ENCODE measurements at places on chromosomes 1 and 21.

- no peak for DNase-seq
Observed at GRCh38 chr1:92096317-92096716, 16.2 kb downstream of the BTBD8 start.

- no peak for DNase-seq
Observed at GRCh38 chr1:80673935-80674597, 1126.7 kb upstream of the ADGRL2 start.

- no peak for DNase-seq
Observed at GRCh38 chr1:96863449-96863848, 141.9 kb downstream of the PTBP2 start.

GRCh38 chr21:15775981-15776380 lies 46.2 kb downstream of the USP25 start:
- no peak for DNase-seq

GRCh38 chr1:87103074-87103473 lies 188.6 kb downstream of the HS2ST1 start:
- DNase-seq, result no peak

GRCh38 chr1:241105147-241105546 lies 251.9 kb downstream of the RGS7 start:
- no peak for DNase-seq

DNA sequence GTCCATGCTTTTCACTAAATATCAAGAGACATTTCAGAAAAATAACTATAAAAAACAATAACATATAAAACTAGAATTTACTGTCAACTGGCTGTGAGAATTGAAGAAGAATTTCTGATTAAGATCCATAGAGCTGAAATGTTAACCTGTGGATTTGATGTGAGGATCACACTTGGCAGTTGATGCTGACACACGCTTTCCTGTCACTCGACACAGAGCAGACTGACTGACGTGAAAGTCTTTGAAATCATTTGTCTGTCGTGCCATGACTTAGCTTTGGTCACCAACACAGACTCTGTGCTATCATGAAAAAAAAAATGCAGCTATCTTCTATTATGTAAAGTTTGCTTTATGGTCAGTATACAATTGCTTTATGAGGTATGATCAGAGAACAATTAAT lies 706.0 kb upstream of the ZP4 start:
- DNase-seq, result no peak

DNA sequence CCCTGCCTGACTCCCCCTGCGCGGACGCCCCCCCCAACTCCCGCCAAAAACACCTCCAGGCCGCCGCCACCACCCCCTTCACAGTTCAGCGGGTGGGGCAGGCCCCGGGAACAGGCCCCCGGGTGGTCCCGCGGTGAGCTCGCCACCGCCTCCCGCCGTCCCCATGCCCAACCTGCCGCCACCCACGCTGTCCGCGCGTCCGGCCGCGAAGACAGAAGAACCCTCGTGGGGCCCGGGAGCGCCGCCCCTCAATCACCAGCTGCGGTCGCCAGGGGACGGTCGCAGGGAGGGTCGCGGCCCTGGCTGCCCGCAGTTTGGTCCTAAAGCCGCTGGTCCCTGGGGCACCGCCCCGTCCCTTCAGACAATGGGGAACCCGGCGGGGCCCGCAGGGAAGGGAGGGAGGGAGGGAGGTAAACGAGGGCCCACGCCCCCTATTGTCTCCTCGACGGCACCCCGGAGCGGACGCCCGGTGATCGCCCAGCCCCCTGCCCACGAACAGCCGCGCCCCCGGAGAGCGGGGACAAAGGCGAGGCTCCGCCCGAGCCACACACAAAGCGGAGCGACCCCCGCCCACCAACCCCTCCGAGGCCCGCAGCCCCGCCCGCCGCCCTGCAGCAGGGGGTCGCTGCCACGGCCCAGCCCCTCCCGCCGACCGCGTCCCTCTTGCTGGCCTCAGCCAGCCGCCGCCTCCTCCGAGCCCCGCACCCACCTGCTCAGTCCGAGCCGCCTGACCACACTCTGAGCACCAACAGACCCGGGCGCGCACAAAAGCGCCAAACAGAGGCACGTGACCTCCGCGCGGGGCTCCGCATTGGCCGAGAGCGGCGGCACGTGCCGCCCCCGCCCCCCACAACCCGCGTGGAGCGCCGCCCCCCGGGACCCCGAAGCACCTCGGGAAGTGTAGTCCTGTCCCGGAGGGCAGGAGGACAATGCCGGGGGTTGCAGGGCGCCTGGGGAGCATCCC lies at the start of gene STMN1:
STMN1 (minus strand) TSS at position 740 of the 964 bp plus-strand sequence. CDS start 1,743 bp downstream, outside the sequence.
- peak; percentile 81 for DNase-seq

DNA sequence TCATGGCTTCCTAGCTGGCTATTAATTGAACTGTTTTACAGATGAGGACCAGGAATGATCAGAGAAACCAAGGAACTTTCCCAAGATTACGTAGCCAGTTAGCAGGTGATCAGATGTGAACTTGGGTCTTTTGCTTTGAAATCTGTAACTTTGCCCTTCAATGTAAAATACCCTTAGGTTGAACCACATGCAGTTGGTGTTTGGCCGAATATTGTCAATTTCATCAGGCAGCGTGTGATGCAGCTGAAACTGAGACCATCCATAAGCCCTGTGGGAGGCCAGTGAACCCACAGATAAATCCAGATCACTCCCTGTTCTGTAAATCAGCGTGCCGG lies 150.8 kb downstream of the ETS2 start:
- DNase-seq, result no peak

- DNase-seq, result no peak
Observed at GRCh38 chr21:28856588-28857250, 136.0 kb downstream of the LTN1 start.

DNA sequence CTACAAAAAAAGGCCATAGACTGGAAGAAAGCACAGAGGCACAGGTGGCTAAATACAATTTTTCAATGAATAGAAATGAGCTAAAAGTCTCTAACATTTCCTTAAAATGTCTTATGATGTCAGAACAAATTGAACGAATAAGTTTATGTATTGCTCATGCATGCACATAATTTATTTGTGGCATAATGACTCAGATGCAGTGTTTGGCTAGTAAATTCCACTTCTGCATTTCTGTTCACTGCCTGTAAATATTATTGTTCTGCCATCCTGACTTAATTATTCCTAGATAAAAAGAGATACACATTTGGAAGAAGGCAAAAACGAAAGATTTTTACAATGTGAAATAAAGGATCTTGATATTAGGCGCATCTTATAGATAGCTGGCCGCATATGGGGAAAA lies 26.6 kb upstream of the EXO1 start:
- DNase-seq, result no peak

GRCh38 chr21:35529171-35529863 lies 480.2 kb upstream of the RUNX1 start:
- peak; percentile 22 for DNase-seq

- DNase-seq, result no peak
Observed at GRCh38 chr1:212622906-212623305, 14.3 kb downstream of the ATF3 start.

GRCh38 chr1:6948861-6949260 lies 163.6 kb downstream of the CAMTA1 start:
- no peak for DNase-seq

DNA sequence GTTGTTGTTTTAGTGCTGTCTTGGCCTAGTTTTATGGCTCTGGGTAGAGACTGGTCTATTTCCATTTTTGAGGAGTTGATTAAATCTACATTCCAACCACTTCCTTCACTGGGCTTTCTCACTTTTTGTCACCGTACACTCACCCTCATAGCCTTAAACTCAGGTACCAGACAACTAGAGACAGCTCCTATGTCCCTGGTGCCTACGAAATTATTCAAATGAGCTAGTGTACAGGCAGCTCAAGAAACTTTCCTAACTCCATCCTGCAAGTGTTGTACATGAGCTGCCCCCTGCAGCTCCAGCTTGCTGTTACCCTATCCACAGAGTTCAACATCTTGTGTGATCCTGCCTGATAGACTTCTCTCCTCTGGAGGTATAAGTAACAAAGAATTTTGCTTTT lies 704.8 kb upstream of the RGS18 start:
- DNase-seq, result no peak

DNA sequence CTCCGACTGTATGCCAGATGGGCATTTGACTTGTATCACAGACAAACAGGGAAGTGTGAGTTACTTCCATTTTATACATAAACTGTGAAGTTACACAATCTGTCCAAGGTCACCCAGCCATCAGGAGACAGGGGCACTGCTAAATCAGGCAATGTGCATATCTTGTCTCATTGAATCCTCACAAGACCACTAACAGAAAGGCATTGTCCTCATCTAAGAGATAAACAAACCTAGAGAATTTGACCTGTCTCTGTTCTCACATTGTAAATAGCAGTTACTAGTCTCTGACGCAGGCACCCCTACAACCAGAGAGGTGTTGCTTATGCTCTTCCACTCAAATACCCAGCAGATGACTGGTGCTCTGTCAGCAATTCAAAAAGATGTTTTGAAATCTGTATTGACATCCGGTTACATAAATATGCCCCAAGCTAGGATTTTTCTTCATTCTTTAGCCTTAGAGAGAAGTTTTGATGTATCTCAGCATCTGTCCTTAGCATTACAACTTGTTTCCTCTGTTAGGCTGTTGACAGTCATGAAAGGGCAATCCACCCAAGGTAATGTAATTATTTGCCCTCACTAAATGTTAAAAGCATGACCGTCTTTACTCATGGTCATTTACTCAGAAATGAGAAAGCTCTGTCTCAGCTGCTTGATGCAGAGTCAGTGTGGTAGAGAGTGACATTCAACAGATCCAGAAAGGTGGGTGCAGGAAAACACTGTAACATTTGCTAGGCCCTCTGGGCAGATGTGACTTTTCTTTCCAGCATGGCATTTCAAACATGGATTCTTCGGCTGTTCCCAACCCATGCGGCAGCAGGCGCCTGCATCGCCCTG lies 51.9 kb upstream of the ZNF326 start:
- DNase-seq, result no peak

DNA sequence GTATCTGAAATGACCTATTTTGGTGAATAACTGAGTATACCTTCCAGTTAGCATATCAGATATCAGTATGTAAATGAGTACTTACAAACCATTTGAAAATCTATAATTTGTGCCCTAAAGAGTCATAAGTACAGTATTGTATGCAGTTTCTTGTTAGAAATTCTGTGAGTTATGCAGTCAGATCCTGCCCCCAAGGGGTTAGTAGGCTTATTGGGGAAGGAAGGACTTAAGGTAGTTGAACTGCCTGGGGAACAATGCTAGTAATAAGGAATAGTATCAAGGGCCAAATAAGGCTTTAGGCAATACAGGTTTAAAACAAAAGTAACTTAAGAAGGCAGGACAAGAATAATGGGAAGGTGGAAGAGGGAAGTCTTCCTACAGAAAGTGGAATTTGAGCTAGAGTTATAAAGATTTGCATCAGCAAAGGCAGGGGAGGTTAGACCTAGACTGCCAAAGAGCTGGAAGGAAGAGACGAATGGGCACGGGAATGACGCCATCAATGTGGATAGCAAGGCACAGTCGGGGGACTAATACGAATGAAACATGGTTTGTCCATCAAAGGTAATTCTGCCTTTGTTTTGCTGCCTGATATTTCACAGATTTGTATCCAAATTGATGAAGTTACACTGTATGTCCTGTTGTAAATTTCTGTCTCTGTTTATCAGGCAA lies 182.9 kb upstream of the DPYD start:
- no peak for DNase-seq

DNA sequence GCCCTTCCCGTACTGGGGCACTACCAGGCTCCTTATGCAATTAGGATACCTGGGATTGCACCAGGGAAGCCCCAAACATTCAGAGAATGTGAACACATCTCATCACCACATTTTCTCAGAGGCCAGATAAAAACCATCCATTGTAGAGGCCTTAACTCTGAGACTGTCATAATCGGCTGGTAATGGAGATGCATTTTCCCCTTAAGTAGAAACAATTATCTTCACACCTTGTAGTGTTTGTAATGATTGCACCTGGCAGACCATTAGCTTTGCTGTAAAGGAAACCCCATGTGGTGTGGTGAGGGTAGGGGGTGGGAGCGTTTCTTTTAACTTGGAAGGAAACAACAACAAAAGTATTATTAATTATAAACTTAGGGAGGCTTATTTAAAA lies 90.0 kb upstream of the TLR5 start:
- no peak for DNase-seq

DNA sequence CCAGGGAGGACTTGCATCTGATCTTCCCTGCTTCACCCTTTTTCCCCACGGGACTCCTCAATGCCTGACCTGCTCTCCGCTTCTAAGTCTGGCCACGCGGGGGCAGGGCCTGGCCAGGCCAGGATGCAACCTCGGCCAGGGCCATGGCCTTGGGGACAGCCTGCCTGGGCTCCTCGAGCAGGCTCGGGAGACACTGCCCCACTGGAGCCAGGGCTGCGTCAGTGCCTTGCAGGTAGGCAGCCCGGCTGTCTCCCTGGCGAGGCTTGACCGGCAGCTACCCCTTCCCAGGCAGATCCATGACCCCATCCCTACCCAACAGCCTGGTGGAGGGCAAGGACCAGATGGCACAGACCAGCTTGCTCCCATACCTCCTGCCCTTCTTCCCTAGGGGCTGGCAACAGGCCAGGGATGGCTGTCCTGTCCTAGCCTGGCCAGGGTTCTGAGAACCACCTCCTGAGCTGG lies 2.7 kb upstream of the PRDM16 start:
- DNase-seq, result no peak

DNA sequence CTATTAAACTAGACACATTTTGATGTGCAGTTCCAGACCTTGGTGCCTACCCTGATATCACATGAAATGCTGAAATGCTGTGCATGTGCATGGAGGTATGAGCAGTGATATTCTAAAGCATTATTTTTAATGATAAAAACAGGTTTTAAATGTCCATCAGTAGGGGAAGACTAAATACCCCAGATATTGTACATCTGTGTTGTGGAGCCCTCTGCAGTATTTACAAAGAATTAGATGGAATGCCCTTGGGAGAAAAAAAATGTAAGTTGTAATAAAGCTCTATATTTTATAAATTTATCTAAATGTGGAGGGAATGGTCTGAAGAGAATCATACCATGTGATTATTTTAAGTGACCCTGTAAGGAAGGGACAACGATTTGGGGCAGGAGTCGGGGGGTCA lies 39.1 kb upstream of the IGSF5 start:
- DNase-seq, result no peak

- DNase-seq, result no peak
Observed at GRCh38 chr1:224529844-224530243, 86.3 kb upstream of the CNIH3 start.

DNA sequence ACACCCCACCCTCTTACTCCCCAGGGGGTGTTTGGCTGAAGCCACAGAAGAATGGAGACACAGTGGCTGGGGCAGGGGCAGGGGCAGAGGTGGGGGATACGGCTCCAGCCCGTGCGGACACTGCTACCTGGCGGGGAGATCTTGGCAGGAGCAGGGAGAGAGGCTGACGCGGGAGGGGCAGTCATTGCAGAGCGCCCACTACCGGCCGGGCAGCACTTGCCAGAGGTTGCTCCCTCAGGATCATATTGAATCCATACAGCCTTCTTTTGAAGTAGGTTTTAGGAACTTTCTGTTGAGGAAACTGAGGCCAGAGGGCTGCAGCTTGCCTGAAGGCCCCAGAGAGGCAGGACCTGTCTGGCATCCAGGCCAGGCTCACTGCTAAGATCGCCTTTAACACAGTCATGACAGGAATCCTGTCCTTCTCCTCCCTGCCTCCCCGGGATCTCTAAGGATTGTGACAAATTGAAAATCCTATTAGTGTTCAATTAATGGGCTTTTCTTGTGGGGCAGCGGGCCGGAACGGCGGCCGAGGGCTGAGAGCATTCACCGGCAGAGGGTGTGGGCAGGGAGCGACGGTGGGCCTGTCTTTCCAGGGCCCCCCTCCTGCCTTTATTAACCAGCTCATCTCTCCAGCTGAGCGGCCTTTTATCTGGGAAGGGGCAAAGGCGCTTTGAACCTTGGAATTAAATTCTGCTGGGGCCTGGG lies 65.5 kb upstream of the WNT4 start:
- no peak for DNase-seq

Measured in Kasumi-1 (cell line).